Neural crest cell (in vitro differentiated cells): ENCODE measurements at places on chromosomes 2 and 18.

DNA sequence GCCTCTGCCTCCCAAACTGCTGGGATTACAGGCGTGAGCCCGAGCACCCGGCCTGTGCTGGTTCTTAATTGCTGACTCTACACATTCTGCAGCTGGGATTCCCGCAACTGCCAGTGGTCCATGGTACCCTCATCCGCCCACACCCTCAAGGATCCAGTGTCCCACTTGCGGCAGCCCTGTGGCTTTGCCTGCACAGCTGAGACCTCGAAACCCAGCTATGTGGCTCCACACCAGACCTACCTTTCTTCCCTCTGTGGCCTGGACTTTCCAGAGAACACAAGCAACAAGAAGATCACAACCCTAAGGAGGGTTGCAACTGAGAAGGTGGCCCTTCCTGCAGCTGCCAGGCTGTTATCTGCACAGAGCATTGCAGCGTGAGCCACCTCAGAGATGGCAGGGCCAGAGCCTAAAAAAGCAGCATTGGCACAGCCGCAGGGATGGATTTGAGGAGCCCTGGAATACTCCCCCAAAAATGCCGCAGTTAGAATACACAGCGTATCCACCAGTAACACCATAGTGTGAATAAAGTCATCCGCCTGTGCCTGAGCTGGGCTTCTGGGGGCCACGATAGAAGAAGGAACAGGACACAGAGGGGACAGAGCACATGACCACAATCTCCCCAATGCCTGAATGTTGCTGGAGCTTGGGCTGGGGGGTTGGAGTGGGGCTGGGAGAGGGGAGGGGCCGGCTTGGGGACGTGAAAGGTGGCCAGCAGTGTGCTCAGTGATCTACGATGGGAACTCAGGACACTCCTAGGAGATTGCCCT lies 1.9 kb downstream of the GPR55 start:
- DNase-seq, result no peak

DNA sequence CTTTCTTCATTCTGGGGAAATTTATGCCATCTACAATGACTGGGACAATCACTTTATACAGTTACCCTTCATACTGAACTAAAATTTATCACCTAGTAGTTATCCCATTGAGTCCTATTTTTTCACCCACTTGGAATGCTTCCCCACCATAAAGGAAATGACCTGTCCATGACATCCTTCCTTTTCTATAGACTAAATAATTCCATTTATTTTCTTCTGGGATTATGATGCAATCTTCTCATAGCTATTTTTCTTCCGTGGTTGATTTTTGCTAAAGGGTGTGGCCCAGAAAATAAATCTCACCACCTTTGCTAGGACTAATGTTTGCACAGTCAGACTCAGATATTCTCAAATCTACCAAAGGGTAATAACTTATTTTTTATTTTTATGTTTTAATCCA lies 186.1 kb upstream of the NRXN1 start:
- no peak for DNase-seq

- no peak for DNase-seq
Measured at GRCh38 chr18:68733707-68734106, 18.8 kb upstream of the TMX3 start.

GRCh38 chr18:51651761-51652160 lies 454.3 kb upstream of the MEX3C start:
- DNase-seq, result no peak

DNA sequence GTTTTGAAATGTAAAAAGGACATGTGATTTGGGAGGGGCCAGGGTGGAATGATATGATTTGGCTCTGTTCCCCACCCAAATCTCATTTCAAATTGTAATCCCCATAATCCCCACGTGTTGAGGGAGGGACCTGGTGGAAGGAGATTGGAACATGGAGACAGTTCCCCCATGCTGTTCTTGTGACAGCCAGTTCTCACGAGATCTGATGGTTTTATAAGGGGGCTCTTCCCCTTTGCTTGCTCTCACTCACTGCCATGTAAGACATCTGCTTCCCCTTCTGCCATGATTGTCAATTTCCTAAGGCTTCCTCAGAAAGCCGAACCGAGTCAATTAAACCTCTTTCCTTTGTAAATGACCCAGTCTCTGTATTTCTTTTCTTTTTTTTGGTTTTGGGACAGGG lies 39.2 kb downstream of the FECH start:
- DNase-seq, result no peak

GRCh38 chr2:40359811-40360210 lies 92.1 kb downstream of the SLC8A1 start:
- DNase-seq, result no peak

- no peak for DNase-seq
Measured at GRCh38 chr2:102553601-102554000, 65.8 kb upstream of the SLC9A2 start.

DNA sequence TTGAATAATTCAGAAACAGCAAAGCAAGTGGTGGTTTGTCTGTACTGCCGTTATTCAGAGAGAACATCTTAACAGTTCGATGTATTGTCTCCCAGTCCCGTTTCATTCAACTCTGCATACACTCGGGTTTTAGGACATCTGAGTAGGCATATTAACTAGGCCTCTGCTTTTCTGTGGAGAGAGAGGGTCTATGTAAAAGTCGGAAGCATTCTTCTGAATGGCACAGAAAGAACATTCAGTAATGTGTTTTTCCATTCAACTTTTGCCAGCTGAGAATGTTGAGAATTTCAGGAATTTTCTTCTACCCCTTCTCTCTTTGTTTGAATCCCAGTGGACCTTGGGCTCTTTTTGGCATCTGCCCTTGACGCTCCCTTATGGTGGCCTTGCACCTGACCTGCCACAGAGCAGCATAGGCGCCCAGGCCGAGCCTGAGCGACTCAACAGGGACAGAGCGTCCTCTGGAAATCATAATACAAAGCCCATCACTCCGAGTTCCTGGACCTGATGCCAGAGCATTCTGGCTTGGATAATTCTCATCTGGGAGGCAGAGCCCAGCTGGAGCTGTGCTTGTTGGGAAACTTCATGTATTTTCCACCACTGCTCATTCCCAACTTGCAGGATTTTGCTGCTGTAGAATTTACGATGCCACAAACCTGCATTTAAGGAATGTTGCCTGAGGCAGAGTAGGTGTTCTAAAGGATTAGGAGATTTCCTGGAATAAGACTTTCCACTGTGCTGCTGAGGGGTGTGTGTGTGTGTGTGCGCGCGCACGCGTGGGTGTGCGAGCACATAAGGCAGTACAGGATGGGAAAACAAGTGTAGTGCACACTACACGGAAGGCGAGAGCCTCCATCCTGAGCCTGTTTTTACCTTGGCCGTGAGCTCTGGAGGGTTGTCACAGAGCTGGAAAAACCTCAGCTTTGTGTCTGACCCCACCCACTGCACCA lies 77.2 kb upstream of the TXNDC2 start:
- DNase-seq, result no peak

DNA sequence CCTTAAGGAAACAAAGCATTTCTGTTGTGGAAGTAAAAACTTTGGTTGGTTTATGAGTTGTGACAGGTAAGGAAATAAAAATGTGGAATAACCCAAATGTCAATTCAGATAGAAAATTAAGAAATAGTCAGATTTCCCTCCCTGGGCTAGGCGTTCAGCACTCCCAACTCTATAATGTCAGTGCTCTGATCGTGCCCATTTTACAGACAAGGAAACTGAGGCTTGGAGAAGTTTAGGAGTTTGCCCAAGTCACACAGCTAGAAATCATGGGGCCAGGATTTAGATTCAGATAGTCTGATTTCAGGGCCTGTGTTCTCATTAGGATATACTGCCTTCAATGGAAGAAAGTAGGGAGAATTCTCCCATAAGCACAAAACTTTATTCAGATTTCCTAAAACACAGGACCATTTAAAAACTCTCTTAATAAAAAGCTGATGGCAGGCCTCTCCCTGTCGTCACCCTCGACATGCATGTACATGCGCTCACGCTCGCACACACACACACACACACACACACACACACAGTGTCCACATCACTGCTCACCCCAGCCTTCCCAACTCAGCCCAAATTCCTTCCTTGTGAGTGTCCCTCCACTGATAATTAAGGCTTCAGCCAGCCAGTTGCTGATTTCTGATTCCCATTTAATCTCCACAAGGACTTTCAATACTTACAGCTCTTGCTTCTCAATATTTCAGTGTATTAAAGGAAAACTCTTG lies 49.1 kb upstream of the SLC14A2 start:
- no peak for DNase-seq

DNA sequence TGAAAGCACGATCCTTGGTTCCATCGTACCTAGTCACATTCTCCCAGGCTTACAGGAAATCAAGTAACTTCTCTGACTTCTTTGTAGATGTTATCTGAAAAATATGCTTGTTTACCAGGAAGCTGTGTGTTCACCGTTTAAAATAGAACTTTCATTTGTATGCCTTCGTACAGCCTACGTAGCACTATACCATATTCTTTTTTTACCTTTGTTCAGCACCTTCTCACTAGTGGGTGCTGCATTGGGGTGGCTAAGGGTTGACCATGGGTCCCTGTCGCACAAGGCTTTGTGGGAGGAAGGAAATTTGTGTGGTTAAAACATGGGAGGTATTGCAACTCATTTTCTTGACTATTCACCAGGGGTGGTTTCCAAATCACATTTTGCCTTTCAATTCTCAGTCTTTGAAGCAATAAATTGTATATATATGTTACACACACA lies 16.6 kb downstream of the MALT1 start:
- no peak for DNase-seq

- DNase-seq, result no peak
Measured at GRCh38 chr2:195727106-195727505, 70.1 kb downstream of the SLC39A10 start.

DNA sequence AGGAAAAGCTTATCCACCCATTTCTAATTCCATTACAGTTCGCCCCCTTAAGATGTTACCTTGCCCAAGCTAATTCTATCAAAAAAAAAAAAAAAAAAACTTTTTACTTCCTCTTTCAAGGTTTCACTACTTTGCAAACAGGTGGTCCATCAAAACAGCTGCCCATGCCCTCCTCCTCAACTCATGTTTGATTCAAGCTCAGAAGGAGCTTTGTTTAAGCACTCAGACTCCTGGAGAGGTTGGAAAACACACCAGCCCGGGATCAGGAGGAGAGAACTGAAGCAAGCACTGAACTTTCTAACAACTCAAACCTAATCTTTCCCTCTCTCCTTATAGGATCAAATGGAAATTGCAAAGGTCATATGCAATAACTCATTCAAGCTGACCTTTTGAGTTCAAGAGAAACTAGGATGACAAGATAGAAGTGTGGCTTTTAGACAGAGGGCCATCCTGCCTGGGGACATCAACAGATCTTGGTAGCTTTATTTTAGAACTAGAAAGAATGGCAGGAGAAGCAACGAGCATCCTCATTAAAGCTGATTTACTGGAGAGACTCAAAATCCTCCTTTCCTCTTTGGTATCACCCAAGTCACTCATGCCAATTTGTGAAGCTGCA lies 28.3 kb upstream of the FZD7 start:
- DNase-seq, result no peak

DNA sequence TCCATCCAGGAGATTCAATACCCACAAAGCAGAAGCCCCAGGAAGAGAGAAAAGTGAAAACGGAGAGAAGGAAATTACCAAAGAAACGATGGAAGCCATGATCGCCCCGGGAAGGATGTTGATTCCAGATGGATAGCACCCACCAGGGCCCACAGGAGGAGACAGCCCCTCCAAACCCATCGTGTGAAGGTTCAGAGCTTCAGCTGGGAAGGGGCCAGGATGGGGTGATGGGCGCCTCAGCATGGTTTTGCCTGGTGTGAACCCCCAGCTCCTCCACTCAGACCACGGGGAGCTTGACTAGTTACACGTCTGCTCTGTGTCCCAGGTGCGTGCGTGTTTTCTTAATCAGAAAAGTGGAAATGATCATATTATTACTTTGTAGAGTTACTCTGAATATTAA lies 264.5 kb downstream of the EIPR1 start:
- DNase-seq, result no peak

- DNase-seq, result no peak
Measured at GRCh38 chr2:7165736-7166135, 248.5 kb downstream of the RNF144A start.

DNA sequence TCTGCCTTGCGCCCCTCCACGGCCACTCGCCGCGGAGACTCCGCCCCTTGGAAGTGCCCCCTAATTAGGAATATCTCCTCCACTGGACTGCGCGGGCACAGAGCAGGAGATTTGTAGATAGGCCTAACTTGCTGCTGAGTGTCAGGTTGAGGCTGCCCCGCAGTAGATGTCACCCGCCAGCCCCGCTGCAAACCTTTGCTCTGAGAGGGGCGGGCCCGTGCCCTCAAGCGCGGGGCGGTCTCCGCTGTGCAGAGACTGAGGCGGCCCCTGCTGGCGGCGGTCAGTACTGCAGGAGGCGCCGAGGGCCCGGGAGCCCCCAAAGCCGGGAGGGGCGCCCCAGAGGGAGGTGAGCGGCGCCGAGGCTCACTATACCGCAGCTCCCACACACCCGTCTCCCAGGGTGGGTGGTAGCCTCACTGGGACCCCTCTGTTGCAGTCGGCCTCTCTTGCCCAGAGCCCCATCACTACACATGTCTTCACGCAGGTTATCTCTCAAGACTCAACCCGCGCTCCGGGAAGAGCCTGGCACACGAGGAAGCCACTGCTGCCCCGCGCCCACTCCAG lies 2.9 kb upstream of the NEURL3 start:
- DNase-seq, result peak; percentile 87

GRCh38 chr2:11187083-11187619 lies 31.9 kb downstream of the SLC66A3 start:
- no peak for DNase-seq

DNA sequence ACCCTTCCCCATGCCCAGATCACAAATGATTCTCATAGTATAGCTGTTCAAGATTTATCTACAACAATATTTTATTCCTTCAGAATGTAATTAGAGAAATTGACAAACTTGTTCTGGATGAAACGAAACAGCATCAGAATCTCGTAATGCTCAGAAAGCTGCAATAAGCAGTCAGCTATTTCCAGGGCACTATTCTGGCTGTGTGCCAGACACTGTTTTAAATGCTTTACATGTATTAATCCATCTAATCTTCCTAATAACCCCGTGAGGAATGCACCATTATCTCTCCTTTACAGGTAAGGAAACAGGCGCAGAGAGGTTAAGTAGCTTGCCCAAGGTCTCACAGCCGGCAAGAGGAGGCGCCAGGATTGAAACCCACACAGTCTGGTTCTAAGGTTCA lies 10.1 kb upstream of the LYPD6B start:
- DNase-seq, result no peak

DNA sequence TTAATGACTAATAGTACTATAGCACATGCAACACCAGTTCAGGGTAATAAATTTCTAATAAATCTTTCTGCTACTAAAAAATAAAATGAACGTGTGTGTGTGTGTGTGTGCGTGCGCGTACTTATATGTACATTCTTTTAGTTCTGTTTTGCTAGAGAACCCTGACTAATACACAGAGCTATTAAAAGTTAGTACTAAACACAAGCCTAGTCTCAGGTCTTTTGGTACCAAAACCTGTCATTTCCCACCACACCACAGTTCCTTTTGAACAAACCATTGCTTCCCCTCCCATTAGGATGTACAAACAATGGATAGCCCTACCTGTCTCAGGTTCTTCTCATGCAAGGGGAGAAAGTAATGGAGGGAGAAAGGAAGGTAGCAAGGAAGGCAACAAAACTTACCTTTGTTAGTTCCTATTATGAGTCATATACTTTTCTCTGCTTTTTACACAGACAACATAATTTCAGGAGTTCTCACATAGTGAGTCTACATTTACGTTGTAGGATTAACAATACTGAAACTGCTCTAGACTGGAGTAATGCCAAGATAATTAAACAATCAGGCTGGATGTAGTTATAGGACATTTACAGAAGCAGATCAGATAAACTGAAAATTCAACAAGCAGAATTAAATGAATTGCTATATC lies 427.2 kb downstream of the KCNJ3 start:
- no peak for DNase-seq
